Suppressor macrophage (primary cell): ENCODE measurements at places on chromosomes 7 and 10.
A peak's percentile ranks its signal among the peaks of the same experiment; 100 is the strongest.

DNA sequence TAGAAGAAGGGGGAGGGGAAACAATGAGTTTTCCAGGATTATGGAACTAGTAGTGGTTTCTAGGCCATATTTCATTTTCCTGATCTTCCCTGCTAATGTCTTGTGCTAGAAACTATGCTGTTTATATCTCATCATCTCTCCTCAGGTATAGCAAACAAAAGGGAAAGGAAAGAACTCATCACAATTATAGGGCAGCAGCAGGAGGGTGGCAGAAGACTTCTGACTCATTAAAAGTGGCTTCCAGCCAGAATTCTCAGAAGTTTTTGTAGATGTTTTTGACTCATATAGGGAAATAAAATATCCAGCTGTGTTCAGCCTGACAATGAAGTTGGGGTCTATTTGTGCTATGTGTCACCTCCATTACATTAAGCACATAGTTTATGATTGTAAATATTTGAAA, 6.5 kb downstream of the AHR start:
- DNase-seq, result peak; percentile 71

DNA sequence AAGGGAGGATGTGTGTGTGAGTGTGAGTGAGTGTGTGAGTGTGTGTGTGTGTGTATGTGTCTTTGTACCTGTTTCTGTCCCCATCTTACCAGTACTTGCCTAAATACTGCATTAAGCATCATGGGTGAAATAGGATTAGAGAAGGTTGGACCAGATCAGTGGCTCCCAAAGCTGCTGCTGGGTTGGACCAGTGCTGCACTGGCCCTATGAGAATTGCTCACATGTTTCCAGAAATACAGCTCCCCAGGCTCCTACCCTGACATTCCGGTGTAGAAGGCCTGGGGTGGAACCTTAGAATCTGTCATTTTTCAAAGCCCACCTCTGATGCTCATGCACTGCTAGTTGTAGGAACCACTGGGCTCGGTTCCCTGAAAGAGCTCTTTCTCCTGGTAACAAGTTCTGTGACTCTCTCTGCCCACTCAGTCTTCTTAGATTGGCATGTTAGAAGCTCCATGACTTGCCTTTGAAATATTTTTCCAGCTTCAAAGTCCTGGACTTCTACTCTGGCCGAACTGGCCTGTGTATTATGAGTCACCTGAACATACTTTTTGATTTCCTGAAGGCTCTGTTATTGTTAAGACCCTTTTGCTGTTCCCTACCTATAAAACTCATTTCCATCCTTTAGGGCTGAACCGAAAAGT, 224.7 kb downstream of the CUX1 start:
- no peak for DNase-seq

- DNase-seq, result peak; percentile 44
Observed at GRCh38 chr10:50622706-50623662, 772 bp downstream of the SGMS1 start.

DNA sequence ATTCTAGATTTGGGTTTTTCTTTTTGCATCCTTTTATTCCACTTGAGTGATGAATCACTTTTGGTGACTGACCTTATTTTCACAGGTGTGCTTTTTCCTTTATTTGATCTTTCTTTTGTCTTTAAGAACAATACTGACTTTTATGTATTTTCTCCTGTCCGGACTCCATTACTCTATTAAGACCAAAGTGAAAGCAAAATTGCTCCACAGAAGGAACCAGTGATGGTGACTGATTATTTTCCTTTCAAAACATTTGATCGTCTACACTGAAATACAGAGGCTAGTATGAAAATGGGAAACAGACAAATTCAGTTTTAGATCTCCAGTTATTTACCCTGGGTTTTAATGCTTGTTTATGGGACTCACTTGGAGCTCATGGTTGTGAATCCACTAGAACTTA, 15.5 kb downstream of the EXOC4 start:
- DNase-seq, result no peak

DNA sequence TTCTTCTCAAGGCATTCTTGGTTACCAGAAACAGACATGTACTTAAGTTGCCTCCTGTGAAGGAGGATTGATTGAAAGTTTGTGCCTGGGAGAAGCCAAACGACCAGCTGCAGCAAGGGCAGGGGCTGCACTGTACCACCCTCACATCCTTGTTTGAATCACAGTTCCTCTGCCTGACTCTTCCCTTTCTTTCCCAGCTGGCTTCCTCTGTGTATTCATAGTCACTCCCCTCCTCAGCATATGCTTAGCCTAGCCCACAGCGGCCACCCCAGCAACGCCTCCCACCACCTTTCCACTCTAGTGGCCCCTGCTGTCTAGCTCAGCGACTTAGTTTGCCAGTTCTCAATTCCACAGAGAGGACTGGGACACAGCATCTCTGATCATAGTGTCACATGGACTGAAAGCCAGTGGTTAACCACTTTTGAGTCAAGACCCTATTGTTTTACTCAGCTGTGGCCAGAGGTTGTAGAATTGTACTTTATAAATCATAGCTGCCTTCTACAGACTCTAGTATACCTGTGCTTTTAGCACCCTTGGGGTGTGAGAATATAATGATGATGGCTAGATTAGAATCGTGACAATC, 643.0 kb downstream of the SUGCT start:
- no peak for DNase-seq

- no peak for DNase-seq
Observed at GRCh38 chr7:148717266-148717793, 18.6 kb downstream of the CUL1 start.
